Upper lobe of left lung (tissue), 6 donors: ENCODE measurements at places on chromosomes 6 and 20. TPM values are rescaled to one million over a fixed set of nuclear protein-coding genes. Genes with fewer than 3 reads are reported as not detected.

DNA sequence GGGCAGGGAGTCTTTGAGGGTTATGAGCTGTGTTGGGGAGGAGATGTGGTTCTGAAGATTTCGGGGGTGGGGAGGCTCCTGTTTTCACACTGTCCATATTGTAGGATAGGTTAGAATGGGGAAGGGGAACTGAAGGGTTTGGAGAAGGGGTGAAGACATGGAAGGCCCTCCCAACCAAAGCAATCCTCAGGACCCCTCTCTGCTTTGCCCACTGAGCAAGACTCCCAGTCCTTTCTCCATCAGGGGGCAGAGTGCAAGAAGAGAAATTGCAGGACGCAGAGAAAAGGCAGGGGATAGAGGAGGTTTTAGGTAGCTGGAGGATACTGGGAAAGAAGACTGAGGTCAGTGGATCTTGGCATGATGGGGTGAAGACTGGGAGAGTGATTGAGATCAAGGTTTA is 3.9 kb downstream of the SYNGAP1 start:
- DNase-seq = no peak
- peaks cover 43% of the 10 kb centered on the region for H3K4me1 ChIP-seq
- no peak overlapping the region for H3K4me3 ChIP-seq
- no peaks in the 10 kb centered on the region for H3K27me3 ChIP-seq
- H3K36me3 ChIP-seq = no peaks in the 10 kb centered on the region

DNA sequence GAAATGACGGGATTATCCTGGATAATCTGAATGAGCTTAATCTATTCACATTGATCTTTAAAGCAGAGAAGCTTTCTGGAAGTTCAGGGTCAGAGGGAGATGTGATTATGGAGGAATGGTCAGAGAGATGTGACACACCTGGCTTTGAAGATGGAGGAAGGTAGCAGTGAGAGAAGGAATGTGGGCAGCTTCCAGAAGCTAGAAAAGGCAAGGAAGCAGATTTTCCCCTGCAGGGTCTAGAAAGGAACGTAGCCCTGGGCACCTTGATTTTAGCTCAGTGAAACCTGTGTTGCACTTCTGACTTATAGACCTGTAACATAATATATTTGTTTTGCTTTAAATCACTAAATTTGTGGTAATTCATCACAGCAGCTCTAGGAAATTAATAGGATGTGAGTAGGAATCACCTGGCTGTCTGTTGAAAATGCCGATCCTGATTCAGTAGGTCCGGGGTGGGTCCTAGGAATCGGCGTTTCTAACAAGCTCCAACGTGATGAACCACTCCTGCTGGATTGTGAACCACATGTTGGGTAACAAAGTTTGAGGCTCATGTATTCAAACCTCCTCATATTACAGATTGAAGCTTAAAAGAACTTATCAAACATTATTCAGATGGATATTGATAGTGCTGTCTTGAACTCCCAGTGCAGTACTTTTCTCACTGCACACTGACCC is 157.0 kb downstream of the GJA1 start:
- H3K4me3 ChIP-seq = no peak overlapping the region
- DNase-seq = no peak
- H3K36me3 ChIP-seq = no peaks in the 10 kb centered on the region

GRCh38 chr6:139567095-139567494 is 192.6 kb upstream of the CITED2 start:
- peaks cover 12% of the 10 kb centered on the region for H3K4me1 ChIP-seq
- peak; percentile 26 for DNase-seq
- no peaks in the 10 kb centered on the region for H3K36me3 ChIP-seq
- H3K4me3 ChIP-seq = no peak overlapping the region
- no peaks in the 10 kb centered on the region for H3K27me3 ChIP-seq
- H3K27ac ChIP-seq = no peak overlapping the region

DNA sequence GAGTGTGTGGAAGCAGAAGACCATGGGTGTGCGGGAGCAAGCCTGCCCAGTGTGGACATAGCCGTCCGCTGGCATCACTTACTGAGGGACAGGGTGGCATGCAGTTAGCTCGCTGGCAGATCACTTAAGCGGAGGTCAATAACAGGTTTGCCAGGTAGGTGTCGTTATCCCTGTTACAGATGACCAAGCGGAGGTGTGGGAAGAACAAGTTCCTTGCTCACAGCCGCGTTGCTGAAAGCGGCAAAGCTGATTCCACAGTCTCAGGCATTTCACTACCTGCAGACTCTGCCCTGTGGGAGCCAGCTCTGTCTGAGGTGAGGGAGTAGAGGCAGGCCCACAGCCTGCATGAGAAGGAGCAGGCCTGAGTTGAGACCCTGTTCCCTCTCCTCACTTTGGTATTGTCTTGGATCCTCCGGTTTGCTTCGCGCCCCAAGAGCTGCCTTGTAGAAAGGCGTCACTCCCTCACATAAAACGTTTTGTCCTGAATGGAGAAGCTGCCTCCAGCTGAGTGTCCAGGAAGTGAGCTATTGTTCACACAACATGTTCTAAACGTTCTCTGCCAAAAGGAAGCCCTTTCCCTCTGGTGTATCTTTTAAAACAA is 96.9 kb downstream of the TCP11 start:
- peaks cover 73% of the 10 kb centered on the region for H3K4me1 ChIP-seq
- no peak for DNase-seq
- no peaks in the 10 kb centered on the region for H3K36me3 ChIP-seq
- no peak overlapping the region for H3K4me3 ChIP-seq
- H3K27ac ChIP-seq = peak overlapping the region; percentile 79
- H3K27me3 ChIP-seq = no peaks in the 10 kb centered on the region

GRCh38 chr6:152954443-152954842 is 28.4 kb downstream of the FBXO5 start:
- H3K4me3 ChIP-seq = no peak overlapping the region
- DNase-seq = no peak
- H3K4me1 ChIP-seq = no peaks in the 10 kb centered on the region
- no peak overlapping the region for H3K27ac ChIP-seq

DAAM2 gene
- total RNA-seq = 32.7 TPM

RAET1L gene
- not detected for total RNA-seq
